ENCODE measurements at places on chromosomes 1 and 21.

DNA sequence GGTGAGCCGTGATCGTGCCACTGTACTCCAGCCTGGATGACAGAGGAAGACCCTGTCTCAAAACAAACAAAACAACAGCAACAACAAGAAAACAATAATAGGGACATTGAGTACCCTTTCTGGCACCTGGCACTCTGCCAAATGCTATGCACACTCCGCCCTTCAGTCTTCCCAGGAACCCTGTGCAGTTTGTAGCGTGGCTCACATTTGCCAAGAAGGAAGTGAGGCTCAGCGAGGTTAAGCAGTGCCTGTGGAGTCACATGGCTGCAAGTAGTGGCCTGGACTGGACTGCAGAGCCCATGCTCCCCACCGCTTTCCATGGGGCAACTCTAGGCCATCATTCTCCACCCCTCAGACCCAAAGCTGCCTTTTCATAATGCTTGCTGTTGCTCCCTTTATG is 5.3 kb upstream of the EVA1B start:
- peak; percentile 45 for DNase-seq

GRCh38 chr1:12315146-12315545 is 85.3 kb downstream of the VPS13D start:
- DNase-seq = no peak

GRCh38 chr21:45502600-45502999 is 39.6 kb downstream of the SLC19A1 start:
- DNase-seq = peak; percentile 72

- DNase-seq = peak; percentile 91
Observed at GRCh38 chr1:229836324-229836723, 210.3 kb downstream of the URB2 start.

DNA sequence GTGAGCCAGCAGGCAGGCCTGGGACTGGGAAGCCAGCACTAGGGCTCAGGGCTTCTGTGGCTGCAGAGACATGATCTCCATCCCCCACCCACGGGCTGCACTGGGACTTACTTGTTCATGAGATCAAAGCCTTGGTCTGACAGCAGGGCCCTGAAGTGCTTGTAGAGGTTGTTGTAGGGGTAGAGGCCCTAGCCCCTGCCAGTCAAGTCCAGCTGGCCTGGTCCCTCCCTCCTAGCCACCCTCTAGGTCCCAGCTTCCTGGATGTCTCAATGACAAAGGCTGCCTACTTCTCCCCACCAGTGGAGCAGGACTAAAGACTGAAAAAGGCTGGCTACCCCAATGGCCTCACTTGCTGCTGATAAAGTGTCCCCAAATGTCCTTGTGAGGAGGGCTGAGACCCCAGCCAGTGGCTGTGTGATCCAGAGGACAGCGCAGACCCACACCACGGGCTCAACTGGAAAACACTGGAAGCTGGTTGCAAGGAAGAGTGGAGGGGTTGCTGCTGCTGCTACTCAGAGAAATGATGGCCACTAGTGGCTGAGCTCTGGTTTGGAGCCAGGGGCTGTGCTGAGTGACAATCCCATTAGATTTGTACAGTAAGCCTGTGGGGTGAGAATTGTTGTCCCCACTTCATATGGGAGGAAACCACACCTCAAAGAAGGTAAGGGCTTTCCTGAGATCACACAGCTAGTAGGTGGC is 1.4 kb downstream of the HTR1D start:
- no peak for DNase-seq

DNA sequence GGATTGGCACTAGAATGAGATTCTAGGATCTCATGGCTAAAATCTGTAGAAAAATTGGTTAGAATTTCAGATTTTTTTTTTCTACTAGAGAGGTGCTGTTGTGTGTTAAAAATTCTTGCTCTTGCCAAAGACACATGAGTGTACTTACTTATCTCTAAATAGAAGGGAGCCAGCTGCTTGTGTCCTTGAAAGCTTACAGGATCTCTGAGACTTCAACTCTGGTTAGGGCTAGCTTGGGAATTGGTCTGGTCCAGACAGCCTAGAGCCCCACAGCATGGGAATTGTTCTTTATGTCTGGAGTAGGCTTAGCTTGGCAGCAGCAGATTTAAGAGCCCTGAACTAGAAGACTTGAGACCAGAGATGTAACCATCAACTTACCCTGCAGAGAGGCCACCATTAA is 37.3 kb downstream of the MACO1 start:
- DNase-seq = peak; percentile 2

- no peak for DNase-seq
Observed at GRCh38 chr21:42695697-42696380, 42.4 kb downstream of the PDE9A start.

- no peak for DNase-seq
Observed at GRCh38 chr1:25845664-25846063, 13.6 kb downstream of the AUNIP start.

DNA sequence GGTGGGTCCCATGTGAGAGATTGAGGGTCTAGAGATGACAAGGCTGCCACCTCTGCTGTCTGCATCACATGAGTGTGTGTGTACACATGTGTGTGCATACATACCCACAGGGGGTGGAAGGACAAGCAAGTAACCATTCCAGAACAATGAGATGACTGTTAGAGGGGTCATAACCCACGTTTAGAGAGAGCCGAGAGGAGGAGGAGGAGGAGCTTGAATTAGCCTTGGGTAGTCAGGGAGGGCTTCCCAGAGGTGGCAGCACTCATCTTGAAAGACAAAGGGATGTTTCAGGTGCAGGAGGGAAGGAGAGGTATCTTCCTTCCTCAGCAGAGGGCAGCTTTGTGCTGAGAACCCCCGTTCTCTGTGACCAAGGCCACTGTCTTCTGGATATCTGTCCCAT is 21.3 kb downstream of the TNFRSF1B start:
- DNase-seq = peak; percentile 18

- DNase-seq = no peak
Observed at GRCh38 chr21:25031750-25032149, 575.5 kb downstream of the MRPL39 start.

- DNase-seq = no peak
Observed at GRCh38 chr1:218779341-218780100, 394.2 kb upstream of the LYPLAL1 start.

DNA sequence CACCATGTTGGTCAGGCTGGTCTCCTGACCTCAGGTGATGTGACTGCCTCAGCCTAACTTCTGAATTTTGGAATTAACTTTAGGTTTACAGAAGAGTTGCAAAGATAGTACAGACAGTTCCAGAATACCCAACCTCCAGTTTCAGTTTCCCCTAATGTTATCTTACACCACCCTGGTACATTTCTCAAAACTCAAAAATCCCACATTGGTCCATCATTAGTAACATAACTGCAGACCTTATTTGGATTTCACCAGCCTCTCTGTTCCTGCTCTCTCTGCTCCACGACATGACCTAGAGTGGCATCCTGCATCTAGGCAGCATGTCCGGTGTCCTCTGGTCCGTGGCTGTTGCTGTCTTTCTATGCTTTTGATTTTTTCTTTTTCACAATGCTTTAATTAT is 5.0 kb upstream of the ZC3H12A start:
- DNase-seq = no peak

DNA sequence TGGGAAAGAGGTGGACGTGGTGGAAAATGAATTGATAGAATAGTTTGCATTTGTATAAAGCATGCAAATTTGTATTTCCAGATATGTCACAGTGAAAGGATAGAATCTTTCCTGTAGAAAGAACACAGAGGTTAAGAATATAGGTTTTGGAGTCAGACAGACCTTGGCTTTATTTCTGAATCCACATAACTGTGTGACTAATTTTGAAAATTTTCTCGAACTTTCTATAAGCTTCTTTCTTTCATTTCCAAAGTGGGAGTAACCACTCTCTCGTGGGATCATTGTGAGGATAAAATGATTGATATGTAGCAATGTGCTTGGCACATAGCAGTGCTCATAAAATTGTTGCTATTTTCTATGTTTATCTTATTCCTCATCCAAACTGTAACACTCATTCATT is 108.8 kb downstream of the DISC1 start:
- DNase-seq = no peak

DNA sequence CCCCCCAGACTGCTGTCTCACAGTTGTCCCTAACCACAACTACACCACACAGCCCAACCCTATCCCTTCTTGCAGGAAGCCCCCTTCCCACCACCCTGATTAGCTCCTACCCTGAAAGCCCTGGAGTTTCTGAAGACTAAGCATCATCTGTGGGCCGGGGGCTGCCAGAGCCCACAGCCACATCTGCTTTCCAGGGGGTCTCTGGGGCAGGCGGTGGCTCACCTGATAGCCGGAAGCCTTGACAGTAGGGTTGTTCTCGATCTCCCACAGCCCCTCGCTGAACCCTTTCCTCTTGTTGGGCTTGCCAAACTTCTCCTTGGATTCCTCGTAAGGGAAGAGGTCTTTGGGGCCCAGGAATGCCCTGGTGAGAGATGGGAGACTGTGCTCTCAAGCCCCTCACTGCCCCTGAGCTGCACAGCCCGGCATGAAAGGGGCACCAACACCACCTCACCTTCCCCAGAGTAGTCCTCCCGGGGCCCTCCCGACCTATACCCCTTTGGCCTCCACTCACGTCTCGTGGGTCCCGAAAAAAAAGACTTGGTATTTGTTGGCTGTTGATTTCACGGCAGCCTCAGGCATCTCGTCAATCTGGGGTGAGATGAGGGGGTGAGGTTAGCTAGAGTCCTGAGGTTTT is 4.0 kb upstream of the MRPL24 start:
- no peak for DNase-seq

DNA sequence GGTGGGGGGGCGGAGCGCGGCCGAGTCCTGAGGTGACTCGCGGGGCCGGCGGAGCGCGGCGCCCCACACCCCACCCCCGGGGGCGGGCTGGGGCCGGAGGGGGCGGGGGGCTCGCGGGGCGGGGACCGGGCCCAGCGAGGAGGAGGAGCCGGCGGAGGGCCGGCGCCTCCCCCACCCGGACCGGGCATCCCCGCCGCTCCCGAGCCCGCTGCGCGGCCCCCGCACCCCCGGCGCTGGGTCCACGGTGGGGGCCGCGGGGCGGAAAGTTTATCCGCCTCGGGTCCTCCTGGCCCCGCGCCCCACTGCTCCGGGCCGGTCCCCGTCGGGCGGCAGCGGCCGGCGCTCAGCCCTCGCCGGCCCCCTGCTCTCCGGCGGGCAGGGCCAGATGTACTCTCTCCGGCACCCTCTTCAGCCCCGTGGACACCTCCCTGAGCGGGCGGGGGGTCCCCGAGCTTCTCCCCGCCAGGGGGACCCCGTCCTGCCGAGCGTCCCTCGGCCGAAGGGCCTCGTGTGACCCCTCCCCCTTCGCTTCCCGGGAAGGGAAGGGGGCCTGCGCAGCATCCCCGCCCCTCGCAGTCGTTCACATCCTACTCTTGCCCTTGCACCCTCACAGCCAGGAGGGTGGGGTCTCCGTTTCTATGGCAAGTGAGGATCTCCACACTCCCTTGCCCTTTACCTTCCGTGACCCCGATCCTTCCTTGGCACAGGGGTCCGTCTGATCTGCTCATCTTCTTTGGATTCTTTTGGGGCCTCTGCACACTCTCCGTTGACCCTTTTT is 663 bp downstream of the CAMTA1 start:
- peak; percentile 61 for DNase-seq

DNA sequence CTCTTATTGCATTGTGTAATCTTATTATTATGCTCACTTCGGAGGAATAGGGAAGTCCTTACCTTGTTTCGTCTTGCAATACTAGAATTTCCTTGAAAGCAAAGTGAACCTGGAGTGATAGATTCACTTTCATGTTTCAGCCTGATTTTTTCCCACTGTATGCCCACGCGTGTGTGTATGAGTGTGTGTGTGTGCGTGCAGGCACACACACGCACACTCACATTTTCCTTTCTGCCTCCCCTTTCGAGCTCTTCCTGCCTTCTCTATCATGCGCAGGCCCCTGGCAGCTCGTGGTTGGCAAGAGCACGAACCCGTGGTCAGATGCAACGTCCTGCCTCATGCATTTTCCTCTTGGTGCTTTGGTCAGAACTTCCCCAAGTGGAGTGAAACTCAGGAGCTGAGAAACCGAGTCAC is at the start of gene GCSAML:
Gene GCSAML, plus strand, starts transcription at position 366 of the 414 bp plus-strand sequence. CDS start 58 bp downstream, outside the sequence.
- DNase-seq = no peak

DNA sequence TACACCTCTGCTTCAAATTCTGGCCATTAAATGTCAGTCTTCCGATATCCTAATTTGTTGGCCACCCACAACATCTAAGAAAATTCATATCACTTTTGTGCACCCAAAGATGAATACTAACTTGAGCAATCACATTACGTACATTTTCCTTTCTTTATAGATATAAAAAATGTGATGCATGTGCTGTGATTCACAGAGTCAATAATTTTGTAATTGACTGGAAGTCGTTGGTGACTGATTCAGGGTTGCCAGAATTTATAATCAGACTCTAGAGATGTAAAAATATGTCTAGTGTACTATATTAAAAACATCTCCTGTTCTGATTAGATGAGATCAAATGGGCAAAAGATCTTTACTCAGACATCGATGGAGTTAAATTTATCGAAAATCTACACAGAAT is 150.0 kb upstream of the KCTD3 start:
- DNase-seq = no peak
